ENCODE measurements at places on chromosomes 6 and 20.

DNA sequence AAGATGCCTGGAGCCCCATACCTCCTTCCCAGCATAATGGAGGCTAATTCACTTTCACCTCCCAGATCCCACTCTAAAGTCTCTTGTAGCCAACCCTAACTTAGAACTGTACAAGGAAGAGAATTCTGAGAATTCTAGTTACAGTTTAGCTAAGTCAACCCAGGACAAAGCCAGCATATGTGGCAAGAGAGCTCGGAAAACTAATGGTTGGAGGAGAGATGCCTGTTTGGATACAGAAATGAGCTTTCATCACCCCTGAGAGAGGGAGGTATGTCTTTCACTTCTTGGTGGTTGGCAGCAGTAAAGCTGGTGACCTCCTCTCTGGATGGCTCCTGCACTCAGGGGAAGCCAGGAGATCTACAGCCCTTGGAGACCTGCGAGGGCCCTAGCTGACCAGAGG, 252.6 kb upstream of the SUPT3H start:
- DNase-seq: no peak

DNA sequence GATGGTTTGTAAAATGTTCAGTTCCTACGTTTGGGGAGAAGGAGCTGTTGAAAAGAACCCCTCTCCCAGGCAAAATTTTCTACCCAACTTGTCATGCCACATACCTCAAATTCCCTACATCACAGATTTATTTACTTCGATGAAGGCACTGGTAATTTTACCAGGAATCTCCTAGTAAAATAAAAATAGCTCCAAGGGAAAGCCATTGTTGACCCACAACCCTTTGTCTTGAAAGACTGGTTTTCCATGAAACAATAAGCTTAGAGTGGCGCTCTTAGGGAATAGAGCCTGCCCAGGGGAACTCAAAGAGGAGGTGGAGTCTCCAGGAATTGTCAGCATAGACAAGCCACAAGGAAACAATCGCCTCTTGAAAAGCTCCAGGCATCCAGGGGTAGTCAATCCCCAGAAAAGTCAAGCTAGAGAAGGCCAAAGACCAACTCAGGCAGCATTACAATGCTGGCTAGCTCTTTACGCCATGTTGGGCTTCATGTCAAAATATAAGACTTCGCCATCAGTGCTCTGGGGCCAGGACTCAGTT, 99.2 kb upstream of the RREB1 start:
- DNase-seq: no peak

DNA sequence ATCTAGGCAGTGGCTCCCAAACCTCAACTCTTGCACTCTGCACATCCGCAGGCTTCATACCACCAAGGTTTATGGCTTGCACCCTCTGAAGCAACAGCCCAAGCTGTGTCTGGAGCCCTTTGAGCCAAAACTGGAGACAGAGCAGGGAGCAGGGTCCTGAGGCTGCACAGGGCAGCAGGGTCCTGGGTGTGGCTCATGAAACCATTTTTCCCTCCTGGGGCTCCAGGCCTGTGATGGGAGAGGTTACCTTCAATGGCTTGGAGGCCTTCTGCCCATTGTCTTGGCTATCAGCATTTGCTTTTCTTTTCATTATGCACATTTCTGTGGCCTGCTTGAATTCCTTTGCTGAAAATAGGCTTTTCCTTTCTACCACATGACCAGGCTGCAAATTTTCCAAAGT, 6.3 kb upstream of the FAM184A start:
- no peak for DNase-seq

GRCh38 chr20:60802676-60803075, 449.4 kb upstream of the CDH4 start:
- DNase-seq: no peak

GRCh38 chr6:29631860-29632731, 887 bp downstream of the GABBR1 start:
- peak; percentile 89 for DNase-seq

DNA sequence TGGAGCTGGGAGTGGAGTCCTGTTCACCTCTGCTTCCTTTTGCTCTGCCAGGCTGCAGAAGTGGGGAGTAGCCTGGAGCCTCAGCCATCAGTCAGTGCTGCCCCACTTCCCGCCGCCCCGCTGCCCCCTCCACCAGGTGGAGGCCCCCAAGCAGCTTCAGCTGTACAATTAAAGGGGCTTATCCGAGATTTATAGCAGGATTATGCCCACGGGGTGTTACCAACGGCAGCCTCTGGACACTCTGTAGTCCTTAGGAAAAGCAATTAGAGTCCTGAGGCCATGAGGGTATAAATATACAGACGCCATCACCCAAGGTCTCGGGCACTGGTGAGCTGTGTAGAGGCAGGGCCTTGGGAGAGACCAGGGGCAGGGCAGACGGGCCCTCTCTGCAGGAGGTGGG, 55.4 kb downstream of the GRM4 start:
- no peak for DNase-seq

GRCh38 chr6:3355358-3356055, 96.8 kb downstream of the PSMG4 start:
- no peak for DNase-seq

DNA sequence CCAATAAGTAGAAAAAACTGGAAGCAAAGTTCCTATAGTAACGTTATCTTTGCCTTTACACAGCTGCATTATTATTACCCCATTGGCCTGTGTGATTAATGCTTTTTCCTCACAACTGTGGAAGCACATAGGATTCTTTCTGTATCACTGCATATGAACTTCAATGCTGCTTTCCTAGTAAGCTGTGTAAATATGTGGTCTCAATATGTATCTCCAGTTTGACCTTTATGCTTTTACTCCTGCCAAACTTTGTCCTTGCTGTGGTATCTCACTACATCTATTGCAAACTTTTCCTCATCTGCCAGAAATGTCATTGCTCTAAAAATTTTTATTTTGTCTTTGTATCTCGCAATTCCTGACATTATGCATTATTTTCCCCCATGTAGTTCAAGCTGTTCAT, 168.6 kb downstream of the ZFAND3 start:
- no peak for DNase-seq

DNA sequence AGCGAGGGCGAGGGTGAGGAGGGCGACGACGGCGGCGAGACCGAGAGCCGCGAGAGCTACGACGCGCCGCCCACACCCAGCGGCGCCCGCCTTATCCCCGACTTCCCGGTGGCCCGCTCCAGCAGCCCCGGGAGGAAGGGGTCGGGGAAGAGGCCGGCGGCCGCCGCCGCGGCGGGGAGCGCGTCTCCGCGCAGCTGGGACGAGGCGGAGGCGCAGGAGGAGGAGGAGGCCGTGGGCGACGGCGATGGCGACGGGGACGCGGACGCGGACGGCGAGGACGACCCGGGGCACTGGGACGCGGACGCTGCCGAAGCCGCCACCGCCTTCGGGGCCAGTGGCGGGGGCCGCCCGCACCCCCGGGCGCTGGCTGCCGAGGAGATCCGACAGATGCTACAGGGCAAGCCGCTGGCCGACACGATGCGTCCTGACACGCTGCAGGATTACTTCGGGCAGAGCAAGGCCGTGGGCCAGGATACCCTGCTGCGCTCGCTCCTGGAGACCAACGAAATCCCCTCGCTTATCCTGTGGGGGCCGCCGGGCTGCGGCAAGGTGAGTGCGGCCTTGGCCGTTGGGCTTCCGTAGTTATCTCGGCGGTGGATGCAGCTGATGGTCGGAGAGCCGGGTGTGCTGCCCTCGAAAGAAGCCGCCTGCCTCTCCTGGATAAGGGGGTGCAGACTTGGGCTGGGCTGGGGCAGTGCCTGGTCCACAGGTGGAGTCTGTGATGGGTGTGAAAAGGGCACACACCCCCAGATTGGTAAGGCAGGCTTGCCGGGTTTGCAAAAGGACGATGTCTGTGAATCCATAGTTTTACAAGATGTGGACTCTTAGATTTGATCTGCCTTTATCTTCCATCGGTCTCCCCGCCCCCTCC, 938 bp downstream of the WRNIP1 start:
- peak; percentile 93 for DNase-seq

- no peak for DNase-seq
Observed at GRCh38 chr6:113039005-113039404, 691.9 kb downstream of the RFPL4B start.

- DNase-seq: no peak
Observed at GRCh38 chr6:45576648-45577624, 199.2 kb upstream of the SUPT3H start.

DNA sequence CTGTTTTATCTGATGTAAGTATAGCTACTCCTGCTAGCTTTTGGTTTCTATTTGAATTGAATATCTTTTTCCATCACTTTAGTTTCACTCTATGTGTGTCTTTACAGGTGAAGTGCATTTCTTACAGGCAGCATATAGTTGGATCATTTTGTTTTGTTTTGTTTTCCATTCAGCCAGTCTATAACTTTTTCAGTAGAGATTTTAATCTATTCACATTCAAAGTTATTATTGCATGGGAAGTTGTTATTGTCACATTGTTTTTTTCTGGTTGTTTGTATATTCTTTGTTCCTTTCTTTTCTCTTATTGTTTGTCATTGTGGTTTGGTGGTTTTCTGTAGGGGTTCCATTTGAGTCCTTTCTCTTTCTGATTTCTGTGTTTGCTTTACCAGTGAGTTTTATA, 151.2 kb downstream of the PDE10A start:
- DNase-seq: no peak

DNA sequence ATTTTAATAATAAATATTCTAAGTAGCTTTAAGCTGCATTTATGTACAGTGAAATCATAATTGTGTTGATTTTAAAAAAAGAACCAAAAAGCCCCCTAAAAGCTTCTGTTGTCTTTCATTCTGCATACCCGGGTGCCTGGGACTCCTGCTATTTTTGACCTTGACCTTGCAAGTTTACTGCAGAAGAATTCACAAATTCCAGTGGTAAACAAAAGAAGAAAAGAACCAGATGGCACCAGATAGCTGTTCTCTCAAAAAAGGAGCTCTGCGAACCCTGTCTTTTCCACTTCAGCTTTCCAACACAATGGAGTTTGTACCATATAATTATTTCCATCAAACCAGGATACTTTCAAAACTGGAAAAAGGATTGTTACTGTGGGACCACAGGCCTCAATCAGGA, 363.3 kb downstream of the SMOC2 start:
- DNase-seq: no peak

DNA sequence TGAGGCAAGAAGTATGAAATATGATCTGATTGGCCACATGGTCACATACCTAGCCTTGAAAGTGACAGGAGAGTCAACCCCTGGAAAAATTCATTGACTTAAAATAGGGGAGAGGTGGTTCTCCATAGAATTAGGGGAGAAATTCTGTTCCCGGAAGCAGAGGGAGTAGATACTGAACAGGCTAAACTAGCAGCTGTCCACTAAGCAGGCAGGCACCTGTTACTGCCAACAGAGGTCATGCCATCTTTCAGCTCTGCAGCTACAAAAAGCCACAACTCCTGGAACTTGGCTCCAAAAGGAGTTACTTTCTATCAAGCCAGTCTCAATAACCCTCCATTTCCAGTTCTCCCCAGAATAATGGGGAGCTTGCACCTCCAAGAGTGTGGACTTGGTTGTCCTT, 352.5 kb downstream of the MAFB start:
- no peak for DNase-seq

DNA sequence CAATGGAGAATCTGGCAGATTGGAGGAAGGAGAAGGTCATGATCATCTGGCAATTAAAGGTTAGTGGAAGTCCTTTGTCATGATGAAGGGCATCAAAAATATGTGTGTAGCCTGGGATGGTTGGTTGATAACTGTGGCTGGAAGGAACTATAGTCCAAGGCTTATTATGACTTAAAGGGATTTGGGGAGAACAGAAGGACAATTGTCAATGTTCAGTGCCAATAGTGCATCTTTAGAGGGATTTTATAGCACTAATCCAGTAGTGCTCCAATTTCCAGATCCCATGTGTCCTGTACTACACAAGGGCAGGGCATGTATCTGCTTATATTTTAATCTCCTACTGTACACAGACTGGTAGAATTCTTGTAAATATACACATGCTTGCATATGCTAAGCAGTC, 5.0 kb upstream of the ZBTB24 start:
- no peak for DNase-seq

GRCh38 chr20:48098099-48098498, 312.8 kb upstream of the SULF2 start:
- no peak for DNase-seq

GRCh38 chr6:21138336-21139069, 455.0 kb upstream of the SOX4 start:
- DNase-seq: no peak

DNA sequence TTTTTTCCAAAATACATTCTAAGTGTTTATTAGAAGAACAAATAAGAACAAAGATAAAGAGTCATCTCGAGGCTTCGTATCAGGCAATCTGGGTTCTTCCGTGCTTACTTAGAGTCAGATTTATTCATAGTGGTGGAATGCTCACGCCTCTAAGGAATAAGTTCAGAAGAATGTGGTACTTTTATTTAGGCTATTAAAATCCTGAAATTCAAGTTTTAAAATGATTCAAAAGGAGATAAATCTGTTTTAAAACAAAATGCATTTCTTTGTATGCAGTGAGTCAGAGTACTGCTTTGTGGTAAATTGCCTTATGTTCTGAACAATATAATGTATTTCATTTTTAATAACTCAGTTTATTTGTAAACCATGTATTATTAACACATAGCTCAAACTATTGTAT, 89.1 kb downstream of the FUT9 start:
- no peak for DNase-seq

DNA sequence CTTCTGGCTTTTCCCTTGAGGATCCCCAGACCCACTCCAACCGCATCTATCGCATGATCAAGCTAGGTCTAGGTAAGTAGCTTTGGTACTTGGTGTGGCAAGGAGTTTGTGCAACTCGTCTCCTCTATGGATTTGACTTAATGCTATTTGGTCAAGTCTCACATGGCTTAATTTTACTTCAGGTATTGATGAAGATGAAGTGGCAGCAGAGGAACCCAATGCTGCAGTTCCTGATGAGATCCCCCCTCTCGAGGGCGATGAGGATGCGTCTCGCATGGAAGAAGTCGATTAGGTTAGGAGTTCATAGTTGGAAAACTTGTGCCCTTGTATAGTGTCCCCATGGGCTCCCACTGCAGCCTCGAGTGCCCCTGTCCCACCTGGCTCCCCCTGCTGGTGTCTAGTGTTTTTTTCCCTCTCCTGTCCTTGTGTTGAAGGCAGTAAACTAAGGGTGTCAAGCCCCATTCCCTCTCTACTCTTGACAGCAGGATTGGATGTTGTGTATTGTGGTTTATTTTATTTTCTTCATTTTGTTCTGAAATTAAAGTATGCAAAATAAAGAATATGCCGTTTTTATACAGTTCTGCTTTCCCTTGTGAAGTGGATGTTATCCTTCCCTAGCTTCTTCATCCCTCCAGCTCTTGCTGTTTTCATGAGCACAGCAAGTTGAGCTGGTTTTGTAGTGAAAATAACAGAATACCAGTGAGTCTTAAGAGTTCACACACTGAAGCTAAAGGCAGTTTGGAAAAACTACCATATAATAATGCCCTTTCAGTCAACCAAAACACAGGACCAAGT, 3.8 kb downstream of the SLC35B2 start:
- peak; percentile 36 for DNase-seq

GRCh38 chr20:62995481-62995880, 11.3 kb downstream of the BHLHE23 start:
- DNase-seq: no peak

GRCh38 chr20:47980336-47981177, 195.3 kb upstream of the SULF2 start:
- DNase-seq: no peak

DNA sequence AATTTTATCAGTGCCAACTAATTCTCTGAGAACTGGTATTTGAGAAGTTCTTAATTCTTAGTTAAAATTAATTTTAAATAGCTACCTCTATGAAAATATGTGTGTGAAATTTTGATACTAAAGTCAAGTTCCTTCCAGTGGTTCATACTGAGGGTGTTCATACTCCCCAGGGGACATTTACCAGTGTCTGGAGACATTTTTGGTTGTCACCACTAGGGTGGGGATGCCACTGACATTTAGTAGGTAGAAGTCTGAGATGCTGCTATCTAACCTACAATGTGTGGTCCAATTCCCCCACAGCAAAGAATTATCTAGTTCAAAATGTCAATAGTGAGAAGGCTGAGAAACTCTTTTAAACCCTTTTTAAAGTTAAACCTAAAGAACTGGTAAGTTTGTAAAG, 463.8 kb downstream of the ADGRB3 start:
- no peak for DNase-seq
